ENCODE measurements at places on chromosomes 12 and 14.

GRCh38 chr12:12191008-12191407, 75.8 kb downstream of the LRP6 start:
- no peak for DNase-seq

- DNase-seq: no peak
These were observed 6.8 kb upstream of the POU6F1 start for GRCh38 chr12:51224625-51225024.

DNA sequence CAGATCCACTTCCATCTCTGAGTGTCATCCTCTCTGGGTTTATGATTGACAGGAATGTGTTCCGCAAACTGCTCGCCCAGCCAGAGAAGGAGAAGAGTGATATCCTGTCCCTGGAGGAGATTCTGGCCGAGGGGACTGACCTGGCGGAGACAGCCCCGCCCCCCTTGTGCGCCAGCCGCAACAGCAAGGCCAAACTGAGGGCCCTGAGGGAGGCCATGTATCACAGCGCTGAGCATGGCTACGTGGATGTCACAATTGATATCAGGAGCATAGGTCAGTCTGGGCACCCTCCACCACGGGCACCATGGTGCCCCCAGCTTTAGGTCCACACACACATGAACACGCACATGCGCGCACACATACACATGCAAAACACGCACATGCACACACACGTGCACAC, 67.5 kb upstream of the PWP1 start:
- no peak for DNase-seq

GRCh38 chr14:30798516-30798915, 75.8 kb upstream of the COCH start:
- no peak for DNase-seq

DNA sequence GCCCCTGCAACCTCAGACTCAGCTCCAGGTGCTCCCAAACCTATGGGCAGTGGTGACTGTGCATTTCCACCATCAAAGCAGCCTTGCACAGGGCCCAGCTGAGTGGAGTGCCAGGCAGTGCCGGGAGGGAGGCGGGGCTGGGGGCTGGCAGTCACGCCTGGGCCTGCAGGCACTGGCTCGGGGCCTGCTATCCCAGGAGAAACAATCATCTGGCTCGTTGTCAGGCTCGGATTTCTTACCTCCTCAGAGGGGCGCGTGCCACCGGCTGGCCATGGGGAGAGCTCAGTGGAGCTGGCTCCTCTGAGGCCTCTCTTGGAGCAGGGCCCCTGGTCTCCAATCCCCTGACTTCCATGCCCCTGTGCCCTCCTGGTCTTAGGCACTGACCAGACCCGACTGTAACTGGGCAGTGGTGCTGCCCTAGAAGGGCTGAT, 20.2 kb upstream of the PPP1R13B start:
- DNase-seq: no peak

- no peak for DNase-seq
These were observed 29.4 kb upstream of the DENND5B start for GRCh38 chr12:31620311-31620710.

- no peak for DNase-seq
These were observed 98.3 kb downstream of the METTL25 start for GRCh38 chr12:82456633-82457032.

DNA sequence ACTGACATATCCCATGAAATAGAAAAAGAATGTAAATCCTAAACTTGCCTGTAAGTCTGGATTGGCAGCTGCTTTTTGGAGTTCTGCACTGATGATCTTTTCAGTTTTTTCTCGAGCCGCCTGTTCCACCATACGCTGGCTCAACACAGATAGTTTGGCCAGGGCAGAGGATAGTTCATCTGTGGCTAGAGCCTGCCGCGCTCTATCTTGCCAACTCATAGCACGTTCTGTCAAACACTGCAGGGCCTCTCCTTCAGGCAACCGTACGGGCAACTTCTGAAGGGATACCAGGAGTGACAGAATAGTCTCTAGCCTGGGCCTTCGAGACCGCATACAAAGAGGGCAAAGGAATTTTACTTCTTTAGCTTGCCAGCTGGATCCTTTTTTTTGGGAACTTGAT, 44.8 kb upstream of the SLC6A13 start:
- no peak for DNase-seq

DNA sequence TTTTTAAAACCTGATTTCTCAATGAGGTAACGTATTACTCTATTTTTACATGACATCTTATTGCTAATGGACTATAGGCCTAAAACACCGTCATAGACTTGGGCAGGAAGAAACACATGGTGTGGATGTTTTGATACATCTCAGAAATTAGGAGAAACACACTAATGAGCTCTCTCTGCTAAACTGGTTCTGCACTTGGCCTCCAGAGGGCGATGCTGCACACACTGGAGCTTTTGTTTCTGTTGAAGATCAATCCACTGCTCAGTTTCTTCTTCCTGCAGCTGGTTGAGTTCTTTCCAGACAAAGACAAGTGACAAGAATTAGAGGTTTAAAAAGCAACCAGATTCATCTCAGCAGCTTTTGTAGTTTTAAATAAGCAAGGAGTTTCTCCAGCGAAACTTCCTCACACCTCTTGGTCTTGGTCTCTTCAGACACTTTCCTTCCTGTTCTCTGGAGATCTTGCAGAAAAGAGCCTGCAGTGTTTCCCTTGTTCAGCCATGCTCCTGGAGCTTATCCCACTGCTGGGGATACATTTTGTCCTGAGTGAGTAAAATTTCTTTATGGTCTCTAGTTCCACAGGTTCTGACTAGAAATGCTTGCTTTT, 178.5 kb upstream of the OR4E1 start:
- DNase-seq: peak; percentile 31

DNA sequence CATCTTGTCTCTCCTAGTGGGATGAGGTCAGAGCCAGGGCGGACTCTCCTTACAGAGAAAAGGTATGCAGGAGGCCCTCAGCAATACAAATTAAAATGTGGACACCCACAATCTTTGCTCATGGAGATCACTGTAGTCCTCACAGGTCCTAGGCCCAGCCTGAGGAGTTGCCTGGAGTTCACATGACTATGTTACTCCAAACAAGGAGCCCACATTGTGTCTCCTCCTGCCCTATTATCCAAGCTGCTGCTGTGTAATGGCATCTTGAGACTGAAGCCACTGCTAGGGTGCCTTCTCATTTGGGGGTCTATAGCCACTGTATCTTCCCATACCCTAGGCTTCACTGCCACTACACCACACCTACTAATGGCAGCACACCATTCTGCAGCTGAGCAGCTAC, 11.0 kb downstream of the OR4K1 start:
- DNase-seq: no peak

DNA sequence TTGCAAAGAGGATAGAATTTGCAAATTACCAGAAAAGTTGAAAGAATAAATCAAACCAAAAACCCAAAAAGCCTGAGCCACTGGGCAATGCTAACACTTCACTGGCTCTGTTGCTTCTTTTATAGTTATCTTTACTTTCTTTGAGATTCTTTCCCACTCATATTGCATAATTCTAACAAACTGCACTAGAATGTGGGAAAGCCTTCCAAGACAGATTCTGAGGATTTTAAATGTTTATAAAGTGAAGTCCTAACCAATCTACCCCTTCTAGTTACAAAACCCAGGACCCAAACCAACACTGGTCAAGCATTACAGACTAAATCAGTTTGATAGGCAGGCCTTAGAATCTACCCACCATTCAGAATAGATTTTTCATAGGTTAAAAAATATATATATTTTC, 150.9 kb downstream of the MED13L start:
- no peak for DNase-seq

- no peak for DNase-seq
These were observed 4.4 kb downstream of the SSTR1 start for GRCh38 chr14:38212111-38212510.

DNA sequence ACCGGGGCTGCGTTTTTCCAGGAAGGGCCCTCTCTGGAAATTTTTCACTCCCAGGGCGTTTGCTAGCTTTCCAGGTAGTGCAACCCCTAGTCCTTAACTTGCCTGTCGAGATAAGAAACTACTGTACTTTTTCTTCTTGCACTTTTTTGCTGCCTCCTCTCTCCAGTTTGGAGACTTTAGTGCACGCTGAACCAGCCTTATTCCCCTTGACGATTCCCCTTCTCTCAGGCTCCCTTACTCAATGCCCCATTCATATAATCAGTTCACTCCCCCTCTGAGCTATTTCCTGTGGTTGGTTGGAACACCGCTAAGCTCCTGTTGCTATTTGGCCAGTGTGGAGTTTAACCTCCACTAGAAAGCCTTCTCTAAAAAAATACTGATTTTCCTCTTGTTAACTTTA, 682 bp downstream of the CREBL2 start:
- no peak for DNase-seq

DNA sequence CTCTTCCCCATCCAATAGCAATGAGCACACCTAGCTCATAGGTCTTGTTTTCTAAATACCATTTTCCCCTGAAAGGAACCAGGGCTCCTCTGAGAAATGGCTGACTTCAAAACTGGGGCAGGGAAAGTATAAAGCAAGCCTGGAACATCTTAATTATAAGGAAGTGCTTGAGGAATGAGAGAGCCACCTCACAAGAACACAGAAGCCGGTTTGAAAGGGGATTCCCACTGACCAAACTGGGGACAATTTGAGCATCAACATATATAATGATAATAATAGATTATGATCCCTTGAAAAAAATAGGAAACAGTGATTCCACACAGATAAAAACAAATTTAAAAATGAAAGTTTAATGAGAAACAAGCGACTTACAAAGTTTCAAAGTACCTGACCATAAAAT, 22.1 kb downstream of the PTGER2 start:
- no peak for DNase-seq

DNA sequence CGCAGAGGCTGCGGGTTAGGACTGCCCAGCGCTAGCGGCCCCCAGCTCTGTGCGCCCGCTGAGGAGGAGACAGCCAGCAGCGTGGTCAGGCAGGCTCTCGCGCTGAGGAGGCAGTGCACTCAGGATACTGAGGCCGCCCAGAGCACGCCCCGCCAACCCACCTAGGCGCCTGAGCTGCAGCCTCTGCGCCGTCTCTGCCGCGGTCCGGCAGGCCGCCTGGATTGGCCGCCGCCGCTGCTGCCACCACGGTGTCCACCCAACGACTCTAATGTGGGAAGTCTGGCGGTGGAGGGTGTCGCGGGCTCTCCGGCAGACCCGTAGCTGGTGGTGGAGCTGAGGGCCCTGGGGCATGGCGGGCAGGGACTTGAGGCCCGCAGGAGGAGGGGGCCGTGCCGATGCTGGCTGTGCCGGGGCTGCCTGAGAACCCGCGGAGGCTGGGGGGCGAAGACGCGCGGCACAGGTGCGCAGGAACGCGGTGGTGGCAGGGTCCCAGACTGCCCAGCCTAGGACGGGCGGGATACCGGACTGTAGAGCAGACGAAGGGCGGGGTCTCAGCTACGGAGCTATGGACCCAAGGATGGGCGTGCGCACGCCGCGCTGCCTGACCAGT, 69.9 kb downstream of the ASCL4 start:
- DNase-seq: no peak

GRCh38 chr12:76871082-76871481, 7.7 kb downstream of the CSRP2 start:
- no peak for DNase-seq

GRCh38 chr12:112879191-112879705, 27.5 kb upstream of the OAS1 start:
- no peak for DNase-seq

- DNase-seq: no peak
These were observed 61.9 kb upstream of the IFNG-AS1 start for GRCh38 chr12:67927324-67927723.

GRCh38 chr14:101586531-101587430, 25.5 kb downstream of the DIO3 start:
- no peak for DNase-seq

GRCh38 chr12:57027011-57027804, 10.9 kb upstream of the TAC3 start:
- no peak for DNase-seq

- DNase-seq: no peak
These were observed 13.8 kb upstream of the DGLUCY start for GRCh38 chr14:91100102-91100501.

- no peak for DNase-seq
These were observed 33.7 kb downstream of the YAF2 start for GRCh38 chr12:42204362-42204761.

GRCh38 chr12:38931461-38931860, 26.1 kb upstream of the CPNE8 start:
- no peak for DNase-seq

All from stimulated activated CD4-positive, alpha-beta T cell treated with anti-CD3 and anti-CD28 coated beads, Interleukin-15, amount 100 ng/mL, for 1 hour (primary cell).